RPMI8226 (cell line): ENCODE measurements at places on chromosomes 6 and 20.

GRCh38 chr20:55471052-55472006 is 534.0 kb downstream of the CBLN4 start:
- DNase-seq, result no peak

- DNase-seq, result no peak
Observed at GRCh38 chr20:35610833-35611427, 4.7 kb upstream of the SPAG4 start.

DNA sequence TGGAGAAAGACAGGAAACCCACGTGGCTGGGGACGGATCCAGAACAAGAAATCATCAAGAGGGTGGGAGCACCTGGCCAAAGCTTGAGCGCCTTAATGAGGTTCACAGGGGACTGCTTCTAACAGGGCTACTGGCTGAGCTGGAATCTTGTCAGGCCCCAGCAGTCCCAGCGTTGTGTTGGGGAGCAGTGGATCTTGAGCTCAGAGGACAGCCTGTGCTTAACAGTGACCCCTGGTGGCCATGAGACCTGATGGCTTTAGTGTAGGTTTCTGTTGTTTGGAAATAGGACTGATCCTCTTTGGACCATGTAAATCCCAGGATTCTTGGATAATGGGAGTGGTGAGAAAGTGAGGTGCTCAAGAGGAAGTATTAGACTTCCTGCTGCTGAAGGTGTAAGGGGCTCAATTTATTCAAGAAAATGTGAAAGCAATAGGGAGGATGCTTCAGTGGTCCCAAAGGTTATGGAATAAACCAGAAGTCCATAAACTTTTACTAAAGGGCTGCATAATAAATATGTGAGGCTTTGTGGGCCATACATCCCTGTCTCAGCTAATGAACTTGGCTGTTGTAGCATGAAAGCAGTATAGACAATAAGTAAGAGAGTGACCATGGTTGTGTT is 216.2 kb downstream of the NFATC2 start:
- DNase-seq, result peak; percentile 12

DNA sequence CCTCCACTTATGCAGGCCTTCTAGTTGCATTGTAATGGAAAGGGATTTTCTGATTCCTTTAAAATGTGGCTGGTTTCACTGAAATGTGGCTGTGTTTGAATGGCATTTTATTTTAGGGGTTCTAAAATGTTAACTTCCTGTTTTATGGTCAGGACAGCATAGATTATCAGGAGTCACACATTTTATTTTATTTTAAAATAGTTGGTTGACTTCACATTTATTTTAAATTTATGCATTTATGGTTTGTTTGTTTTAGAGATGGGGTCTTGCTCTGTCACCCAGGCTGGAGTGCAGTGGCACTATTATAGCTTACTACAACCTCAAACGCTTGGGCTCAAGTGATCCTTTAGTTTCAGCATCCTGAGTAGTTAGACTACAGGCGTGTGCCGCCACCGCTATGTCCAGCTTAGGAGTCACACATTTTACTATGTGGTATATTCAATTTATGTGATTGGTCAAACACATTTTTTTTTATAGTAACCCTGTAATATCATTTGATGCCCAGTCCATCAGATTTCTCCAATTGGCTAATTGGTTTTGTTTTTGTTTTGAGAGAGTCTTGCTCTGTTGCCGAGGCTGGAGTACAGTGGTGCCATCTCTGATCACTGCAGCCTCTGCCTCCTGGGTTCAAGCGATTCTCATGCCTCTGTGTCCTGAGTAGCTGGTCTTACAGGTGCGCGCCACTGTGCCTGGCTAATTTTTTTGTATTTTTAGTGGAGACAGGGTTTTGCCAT is 2.3 kb downstream of the DTD1 start:
- DNase-seq, result no peak

DNA sequence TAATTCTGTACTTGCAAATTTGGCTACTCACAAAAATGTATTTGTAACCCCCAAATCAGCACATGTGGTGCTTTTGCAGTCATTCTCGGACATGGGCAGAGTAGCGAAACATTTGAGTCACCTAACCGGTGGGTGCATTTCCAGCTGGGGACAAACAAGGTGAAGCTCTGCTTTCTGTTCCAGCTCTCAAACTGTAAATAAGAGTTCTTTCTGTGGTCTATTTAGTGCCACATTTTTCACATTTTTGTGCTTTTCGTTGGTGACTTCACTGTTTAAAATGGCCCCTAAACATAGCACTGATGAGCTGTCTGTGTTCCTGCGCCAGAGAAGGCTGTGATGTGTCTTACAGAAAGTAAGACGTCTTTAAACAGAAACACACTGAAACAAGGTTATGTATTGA is 244.5 kb downstream of the CDC5L start:
- DNase-seq, result no peak

GRCh38 chr6:99821164-99821563 is 172.9 kb downstream of the MCHR2 start:
- DNase-seq, result peak; percentile 3

DNA sequence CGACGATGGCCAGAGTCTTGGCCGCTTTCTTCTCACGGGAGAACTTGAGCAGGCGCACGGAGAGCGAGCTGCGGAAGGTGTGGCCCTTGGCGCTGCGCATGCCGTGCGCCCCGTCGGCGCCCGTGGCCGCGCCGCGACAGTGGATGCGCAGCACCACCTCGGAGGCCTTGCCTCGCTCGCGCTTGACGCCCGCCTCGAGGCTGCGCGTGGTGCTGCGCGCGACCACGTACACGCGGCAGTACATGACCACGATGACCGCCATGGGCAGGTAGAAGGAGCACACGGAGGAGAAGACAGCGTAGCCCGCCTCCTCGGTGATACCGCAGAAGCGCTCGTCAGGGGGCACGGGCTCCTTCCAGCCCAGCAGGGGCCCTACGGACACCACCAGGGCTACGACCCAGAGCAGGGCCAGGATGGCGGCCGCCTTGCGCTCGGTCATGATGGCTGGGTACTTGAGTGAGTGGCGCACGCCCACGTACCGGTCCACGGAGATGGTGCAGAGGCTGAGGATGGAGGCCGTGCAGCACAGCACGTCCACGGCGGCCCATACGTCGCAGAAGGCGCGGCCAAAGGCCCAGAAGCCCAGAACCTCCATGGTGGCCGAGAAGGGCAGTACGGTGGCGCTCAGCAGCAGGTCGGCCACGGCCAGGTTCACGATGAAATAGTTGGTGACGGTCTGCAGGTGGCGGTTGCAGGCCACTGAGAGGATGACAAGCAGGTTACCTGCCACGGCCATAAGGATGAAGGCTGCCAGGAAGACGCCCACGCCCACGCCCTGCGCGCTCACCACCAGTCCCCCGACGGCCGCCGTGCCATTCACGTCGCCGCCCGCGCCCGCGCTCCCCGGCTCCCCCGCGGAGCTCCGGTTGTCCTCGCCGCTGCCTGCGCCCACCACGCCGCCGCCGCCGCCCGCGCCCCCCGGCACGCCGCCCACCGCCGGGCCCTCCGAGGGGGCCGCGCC is 232.8 kb upstream of the RNF24 start:
- no peak for DNase-seq

GRCh38 chr6:55276745-55277530 is 50.3 kb upstream of the GFRAL start:
- peak; percentile 57 for DNase-seq

DNA sequence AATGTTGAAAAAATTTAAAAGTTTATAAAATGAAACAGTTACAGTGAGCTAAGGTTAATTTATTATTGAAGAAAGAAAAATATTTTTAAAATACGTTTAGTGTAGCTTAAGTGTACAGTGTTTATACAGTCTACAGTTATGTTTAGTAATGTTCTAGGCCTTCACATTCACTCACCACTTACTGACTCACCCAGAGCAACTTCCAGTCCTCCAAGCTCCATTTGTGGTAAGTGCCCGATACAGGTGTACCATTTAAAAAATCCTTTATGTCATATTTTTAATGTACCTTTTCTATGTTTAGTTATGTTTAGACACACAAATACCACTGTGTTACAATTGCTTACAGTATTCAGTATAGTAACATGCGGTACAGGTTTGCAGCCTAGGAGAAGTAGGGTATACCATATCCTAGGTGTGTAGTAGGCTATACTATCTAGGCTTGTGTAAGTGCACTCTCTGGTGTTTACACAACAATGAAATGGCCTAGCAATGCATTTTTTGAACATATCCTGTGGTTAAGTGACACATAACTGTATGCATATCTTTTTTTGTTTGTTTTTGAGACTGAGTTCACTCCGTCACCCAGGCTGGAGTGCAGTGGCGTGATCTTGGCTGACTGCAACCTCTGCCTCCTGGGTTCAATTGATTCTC is 26.3 kb downstream of the FLRT3 start:
- no peak for DNase-seq

DNA sequence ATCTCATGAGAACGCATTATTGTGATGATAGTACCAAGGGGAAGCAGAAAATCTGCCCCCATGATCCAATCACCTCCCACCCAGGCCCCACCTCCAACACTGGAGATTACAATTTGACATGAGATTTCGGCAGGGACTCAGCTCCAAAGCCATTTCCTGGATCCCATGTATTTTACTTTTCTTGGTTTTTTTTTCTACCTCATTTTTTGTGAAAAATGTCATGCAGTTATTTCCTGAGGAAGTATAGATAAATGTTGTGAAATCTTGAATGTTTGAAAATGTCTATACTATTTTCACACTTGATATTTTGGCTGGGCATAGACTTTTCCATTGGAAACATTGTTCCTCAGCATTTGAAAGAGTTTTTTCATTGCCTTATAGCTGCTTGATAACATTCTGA is 9.1 kb upstream of the BRPF3 start:
- no peak for DNase-seq

GRCh38 chr6:72894091-72894490 is 272.2 kb downstream of the KCNQ5 start:
- DNase-seq, result no peak

- peak; percentile 36 for DNase-seq
Observed at GRCh38 chr6:21003780-21004541, 469.7 kb downstream of the CDKAL1 start.

GRCh38 chr6:126253431-126253830 is 86.5 kb upstream of the CENPW start:
- no peak for DNase-seq

- no peak for DNase-seq
Observed at GRCh38 chr6:168215121-168215808, 104.3 kb downstream of the DACT2 start.

DNA sequence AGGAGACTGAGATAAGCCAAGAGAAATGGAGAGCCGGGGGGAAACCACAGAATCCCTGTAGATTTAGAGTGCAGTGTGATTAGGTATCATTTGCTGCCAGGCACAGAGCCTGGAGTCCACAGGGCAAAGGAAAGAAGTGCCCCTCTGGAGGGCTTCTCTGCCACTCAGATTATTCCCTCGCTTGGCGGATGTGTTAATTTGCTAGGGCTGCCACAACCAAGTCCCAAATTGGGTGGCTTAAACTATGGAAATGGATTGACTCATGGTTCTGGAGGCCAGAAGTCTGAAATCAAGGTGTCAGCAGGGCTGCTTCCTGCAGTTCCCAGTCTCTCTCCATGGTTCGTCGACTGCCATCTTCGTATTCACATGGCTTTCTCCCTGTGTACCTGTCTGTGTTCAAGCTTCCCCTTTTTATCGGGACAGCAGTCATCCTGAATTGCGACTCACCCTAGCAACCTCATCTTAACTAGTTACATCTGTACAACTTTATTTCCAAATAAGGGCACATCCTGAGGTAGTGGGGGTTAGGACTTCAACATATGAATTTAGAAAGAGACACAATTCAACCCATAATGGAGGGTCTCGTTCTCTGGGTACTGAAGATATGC is 122.2 kb downstream of the ANKRD60 start:
- no peak for DNase-seq

- DNase-seq, result no peak
Observed at GRCh38 chr6:56036916-56037600, 161.7 kb upstream of the BMP5 start.

- no peak for DNase-seq
Observed at GRCh38 chr6:124479991-124480430, 482.2 kb upstream of the RNF217 start.

GRCh38 chr6:98044791-98045470 is 761.9 kb upstream of the MMS22L start:
- DNase-seq, result no peak

- DNase-seq, result no peak
Observed at GRCh38 chr6:149593408-149593807, 27.2 kb downstream of the GINM1 start.

DNA sequence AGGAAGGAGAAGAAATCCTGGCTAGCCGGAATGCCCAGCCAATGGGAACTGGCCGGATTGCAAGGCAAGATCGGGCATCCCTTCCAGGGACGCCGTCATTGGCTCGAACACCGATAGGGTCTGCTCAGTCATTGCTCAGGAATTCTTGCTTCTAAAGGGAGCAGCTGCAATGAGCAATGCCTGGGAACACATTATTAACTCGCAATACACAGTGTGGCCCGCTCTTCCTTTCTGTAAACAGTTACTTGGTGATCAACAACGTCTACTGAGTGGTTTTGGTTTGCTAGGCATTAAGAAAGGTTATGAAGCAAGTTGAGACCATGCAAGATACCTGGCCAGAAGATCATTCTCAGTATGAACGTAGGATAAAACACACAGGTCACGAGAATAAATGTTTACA is 165.4 kb upstream of the CITED2 start:
- no peak for DNase-seq

DNA sequence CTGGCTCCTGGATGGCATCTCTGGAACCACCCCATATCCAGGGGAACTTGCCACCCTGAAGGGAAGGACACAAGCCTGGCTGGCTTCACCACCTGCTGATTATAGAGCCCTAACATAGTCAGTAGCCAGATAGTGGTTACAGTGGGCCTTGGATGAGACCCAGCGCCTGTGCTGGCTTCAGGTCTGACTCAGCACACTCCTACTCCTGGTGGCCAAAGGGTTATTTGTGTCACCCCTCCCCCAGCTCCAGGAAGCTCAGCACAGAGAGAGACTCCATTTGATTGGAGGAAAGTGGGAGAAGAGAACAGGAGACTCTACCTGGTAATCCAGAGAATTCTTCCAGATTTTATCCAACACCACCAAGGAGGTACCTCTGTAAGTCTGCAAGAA is 12.8 kb downstream of the SNX14 start:
- DNase-seq, result peak; percentile 20
